ENCODE measurements at places on chromosomes 16 and 17.

GRCh38 chr17:1764284-1764683, 2.4 kb downstream of the SERPINF1 start:
- no peak for DNase-seq

DNA sequence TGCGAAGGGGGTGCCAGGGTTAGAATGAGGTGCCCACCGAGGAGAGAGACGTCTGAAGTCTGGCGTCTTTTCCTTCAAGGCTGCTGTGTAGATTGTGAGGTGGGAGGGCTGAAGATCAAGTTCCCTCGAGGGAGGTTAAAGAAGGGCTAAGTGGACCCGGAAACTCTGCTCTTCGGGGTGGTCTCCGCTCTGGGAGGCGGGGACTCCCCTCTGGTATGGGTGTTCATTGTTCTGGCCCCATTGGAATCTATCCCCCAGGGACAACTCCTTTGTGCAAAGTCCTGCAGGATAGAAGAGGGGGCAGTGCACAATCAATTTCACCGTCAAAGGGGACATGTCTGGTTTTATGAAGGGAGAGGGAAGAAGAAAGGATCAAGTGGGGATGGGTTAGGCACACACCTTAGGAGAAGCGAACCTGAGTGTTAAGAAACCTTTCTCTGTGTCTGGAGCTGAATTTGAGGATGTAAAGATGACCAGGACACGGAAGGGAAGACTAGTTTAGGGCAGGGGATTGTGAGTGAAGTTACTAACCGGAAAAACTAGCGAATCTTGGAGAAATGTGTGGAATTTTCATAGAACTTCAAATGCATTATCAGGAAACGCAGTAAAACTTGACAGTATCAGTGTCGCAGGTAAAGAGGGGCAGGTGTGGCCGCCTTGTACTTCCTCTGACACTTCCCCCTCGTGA, 809 bp upstream of the RAB34 start:
- no peak for DNase-seq

DNA sequence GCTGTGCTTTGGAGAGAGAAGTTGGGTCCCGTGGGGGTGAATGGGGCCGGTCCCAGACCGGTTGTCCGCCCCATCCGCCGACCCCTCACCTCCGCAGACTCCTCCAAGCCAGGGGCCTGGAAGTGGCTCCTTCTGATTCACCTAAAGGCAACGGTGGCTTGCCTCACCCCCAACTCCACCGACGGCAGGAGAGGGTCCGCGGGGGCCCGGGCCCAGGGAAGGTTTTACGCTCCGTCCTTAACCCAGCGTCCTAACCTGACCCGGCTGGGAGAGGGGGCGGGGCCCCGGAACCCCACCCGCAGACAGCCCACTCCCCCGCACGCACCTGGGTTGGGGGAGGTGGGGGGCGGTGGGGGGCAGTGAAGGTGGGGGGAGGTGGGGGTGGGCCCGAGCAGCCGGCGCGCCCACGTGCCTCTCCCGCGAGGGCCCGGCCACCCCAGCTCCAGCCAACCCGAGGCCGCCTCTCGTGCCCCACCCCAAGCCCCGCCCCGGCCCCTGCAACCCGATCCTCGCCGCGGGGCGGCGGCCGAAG, 12.7 kb upstream of the CD300A start:
- DNase-seq, result no peak

GRCh38 chr16:68731637-68732036, 5.5 kb upstream of the CDH1 start:
- DNase-seq, result no peak

- no peak for DNase-seq
Measured at GRCh38 chr16:72749091-72749490, 298.8 kb downstream of the ZFHX3 start.
